Nephron progenitor cell (in vitro differentiated cells): ENCODE measurements at places on chromosomes 1 and 21.

GRCh38 chr1:61797045-61797755 lies 54.9 kb downstream of the PATJ start:
- H3K36me3 ChIP-seq = peaks cover 45% of the 10 kb centered on the region
- DNase-seq = no peak

GRCh38 chr1:198780376-198780775 lies 141.5 kb downstream of the PTPRC start:
- H3K27ac ChIP-seq = no peak overlapping the region
- peaks cover 9% of the 10 kb centered on the region for H3K4me1 ChIP-seq
- H3K4me3 ChIP-seq = no peak overlapping the region
- no peak for DNase-seq
- H3K27me3 ChIP-seq = no peaks in the 10 kb centered on the region

- peaks cover 23% of the 10 kb centered on the region for H3K4me1 ChIP-seq
- no peak for DNase-seq
- peaks cover 6% of the 10 kb centered on the region for H3K27me3 ChIP-seq
- H3K27ac ChIP-seq = no peak overlapping the region
- H3K4me3 ChIP-seq = no peak overlapping the region
- peaks cover 71% of the 10 kb centered on the region for H3K36me3 ChIP-seq
Measured at GRCh38 chr1:232995189-232995588, 44.8 kb downstream of the NTPCR start.

DNA sequence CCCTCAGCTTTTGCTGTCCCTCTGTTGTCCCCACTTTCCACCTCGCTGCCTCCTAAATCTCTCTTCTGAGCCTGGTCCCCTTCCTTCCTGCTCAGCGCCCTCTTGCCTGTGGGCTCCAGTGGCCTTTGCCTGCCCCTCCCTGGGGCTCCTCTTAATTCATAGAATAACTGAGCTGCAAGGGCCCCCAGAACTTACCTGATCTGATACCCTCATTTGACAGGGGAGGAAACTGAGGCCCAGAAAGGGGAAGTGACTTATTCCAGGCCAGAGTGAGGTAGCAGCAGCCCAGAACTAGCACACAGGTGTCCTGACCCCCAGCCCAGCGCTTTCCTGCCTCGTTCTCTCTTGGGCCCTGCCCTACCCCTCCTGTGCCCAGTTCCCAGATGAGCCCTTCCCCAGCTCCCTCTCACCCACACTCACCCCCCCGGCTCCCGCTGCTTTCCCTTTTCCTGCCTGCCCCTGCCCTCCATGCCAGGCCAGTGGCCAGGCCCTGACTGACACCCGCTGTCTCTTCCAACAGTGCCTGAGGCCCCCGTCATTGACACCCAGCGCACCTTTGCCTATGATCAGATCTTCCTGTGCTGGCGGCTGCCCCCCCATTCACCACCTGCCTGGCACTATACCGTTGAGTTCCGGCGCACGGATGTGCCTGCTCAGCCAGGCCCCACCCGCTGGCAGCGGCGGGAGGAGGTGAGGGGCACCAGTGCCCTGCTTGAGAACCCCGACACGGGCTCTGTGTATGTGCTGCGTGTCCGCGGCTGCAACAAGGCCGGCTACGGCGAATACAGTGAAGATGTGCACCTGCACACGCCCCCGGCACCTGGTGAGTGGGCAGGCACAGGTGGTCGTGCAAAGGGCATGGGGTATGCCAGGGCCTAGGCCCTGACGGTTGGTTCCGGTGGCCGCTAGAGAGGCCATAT lies 5.7 kb downstream of the TRIM46 start:
- no peak for DNase-seq
- H3K4me1 ChIP-seq = peaks cover 26% of the 10 kb centered on the region
- H3K27ac ChIP-seq = no peak overlapping the region
- H3K36me3 ChIP-seq = peaks cover 28% of the 10 kb centered on the region
- H3K4me3 ChIP-seq = no peak overlapping the region
- H3K27me3 ChIP-seq = peaks cover 10% of the 10 kb centered on the region

GRCh38 chr1:212255705-212256307 lies 29.4 kb upstream of the PPP2R5A start:
- peaks cover 24% of the 10 kb centered on the region for H3K4me1 ChIP-seq

DNA sequence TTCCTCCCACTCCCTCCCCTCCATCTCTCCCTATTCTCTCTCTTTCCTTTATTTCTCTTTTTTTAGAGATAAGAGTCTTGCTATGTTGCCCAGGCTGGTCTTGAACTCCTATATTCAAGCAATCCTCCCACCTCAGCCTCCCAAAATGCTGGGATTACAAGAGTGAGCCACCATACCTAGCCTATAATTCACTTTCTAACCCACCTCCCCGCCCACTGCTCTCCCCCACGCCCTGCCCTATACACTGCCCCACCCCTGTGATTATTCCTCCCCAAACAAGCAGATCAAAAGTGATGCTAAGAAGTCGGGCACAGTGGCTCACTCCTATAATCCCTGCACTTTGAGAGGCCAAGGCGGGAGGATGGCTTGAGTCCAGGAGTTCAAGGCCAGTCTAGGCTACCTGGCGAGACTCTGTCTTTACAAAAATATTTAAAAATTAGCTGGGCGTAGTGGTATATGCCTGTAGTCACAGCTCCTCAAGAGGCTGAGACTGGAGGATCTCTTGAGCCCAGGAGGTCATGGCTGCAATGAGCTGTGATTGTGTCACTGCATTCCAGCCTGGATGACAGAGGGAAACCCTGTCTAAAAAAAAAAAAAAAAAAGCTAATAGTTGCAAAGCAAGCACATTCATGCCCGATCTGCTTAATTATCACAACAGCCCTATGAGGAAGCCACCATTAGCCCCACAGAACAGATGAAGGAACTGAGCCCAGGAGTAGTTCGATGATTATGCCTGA lies 12.8 kb upstream of the E2F2 start:
- no peaks in the 10 kb centered on the region for H3K36me3 ChIP-seq
- H3K27me3 ChIP-seq = peaks cover 5% of the 10 kb centered on the region
- peaks cover 63% of the 10 kb centered on the region for H3K4me1 ChIP-seq

DNA sequence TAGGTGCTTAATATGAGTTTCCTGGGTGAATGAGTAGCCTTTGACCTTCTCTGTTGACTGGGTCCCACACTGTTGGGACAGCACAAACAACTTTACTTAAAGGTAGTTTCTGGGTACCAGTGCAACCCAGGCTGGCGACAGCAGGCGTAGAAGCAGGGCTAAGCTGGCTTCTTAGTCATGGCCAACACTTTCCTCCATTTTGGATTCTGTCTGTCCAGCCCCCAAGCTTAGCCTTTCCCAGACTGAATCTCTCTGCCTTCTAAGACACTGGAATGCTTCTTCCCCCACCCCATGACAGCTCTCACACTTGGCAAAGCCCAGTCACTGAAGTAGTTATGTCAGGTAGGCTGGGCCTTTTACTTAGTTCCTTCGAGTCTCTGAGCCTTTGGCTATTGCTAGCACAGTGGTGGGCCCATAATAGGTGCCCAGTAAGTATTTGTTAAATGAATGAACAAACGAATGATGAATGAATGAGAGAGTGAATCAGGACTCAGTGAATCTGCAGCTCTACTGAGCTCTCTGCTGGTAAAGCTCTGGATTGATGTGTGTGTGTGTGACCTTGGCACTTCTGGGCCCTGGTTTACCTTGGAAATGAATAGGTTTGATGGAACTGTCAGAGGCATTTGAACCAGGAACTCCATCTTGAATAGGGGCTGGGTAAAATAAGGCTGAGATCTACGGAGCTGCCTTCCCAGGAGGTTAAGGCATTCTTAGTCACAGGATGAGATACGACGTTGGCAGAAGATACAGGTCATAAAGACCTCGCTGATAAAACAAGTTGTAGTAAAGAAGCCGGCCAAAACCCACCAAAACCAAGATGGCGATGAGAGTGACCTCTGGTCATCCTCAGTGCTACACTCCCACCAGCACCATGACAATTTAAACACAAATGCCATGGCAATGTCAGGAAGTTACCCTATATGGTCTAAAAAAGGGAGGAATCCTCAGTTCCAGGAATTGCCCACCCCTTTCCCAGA lies 37.4 kb upstream of the ID3 start:
- H3K27ac ChIP-seq = peak overlapping the region; percentile 91
- no peak overlapping the region for H3K4me3 ChIP-seq
- DNase-seq = no peak
- peaks cover 92% of the 10 kb centered on the region for H3K4me1 ChIP-seq

DNA sequence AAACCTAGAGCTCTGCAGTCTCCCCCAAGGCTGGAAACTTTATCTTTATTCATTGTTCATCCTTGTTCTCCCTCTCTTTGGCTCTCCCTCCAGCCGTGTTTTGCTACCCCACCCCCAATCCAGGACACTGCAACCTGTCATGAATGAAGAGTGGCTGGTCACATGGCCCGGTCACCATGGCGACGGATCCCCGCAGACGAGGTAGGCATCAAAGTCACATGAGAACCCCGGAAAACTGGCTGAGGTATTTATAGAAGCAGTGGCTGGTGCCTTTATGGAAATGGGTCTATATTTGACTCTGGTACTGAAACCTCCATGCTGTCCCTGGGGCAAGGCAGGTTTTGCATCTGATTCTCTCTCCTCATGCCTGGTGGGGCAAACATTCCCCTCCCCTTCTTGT lies 13.4 kb upstream of the SLC6A17 start:
- H3K27ac ChIP-seq = no peak overlapping the region
- peaks cover 37% of the 10 kb centered on the region for H3K4me1 ChIP-seq
- H3K4me3 ChIP-seq = peak overlapping the region; percentile 41
- DNase-seq = peak; percentile 78
- peaks cover 56% of the 10 kb centered on the region for H3K27me3 ChIP-seq

GRCh38 chr1:67041841-67042503 lies 12.0 kb downstream of the SLC35D1 start:
- no peaks in the 10 kb centered on the region for H3K4me1 ChIP-seq
- no peak for DNase-seq
- H3K36me3 ChIP-seq = peaks cover 83% of the 10 kb centered on the region
- peaks cover 5% of the 10 kb centered on the region for H3K27me3 ChIP-seq

DNA sequence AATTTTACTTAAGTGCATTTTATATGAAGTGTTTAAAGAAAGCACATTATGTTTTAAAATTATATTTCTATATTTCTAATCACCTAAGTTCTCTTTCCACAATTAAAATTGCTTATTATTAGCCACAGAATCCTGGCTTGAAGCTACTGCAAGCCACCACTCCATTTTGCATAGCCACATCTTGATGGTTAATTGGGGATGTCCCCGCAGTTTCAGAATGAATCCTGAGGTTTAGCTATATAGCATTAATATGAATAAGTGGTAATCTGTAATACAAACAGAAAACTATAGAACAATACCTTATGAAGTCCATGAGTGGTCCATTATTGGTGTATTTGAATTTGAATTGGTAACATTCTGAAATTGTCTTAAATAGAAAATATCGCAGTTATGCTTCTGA lies 11.6 kb upstream of the GOLPH3L start:
- H3K27ac ChIP-seq = no peak overlapping the region
- no peak overlapping the region for H3K4me3 ChIP-seq
- DNase-seq = no peak

DNA sequence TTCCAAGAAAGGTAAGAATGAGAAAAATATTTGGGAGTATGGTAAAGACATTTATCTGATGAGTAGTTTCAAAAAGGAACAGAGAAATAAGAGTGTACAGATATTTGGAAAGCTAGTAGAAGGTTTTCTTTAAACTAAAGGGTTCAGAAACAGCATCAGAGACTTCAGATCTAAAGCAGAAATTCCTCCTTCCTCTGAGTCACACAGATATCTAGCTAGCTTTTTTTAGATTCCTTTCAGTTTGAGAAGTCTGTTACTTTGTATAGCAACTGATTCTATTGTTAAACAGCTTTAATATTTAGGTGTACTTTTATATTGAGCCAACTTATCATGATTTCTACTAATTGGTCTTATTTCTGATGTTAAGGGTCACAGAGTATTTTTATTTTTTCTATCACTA lies 4.7 kb downstream of the AMY2B start:
- DNase-seq = no peak
- no peaks in the 10 kb centered on the region for H3K4me1 ChIP-seq
- H3K27ac ChIP-seq = no peak overlapping the region
- peaks cover 4% of the 10 kb centered on the region for H3K27me3 ChIP-seq

GRCh38 chr1:67764633-67765032 lies 68.6 kb downstream of the GNG12 start:
- H3K4me3 ChIP-seq = no peak overlapping the region
- H3K27me3 ChIP-seq = peaks cover 8% of the 10 kb centered on the region
- H3K36me3 ChIP-seq = no peaks in the 10 kb centered on the region
- DNase-seq = no peak
- no peak overlapping the region for H3K27ac ChIP-seq

- no peaks in the 10 kb centered on the region for H3K36me3 ChIP-seq
- DNase-seq = no peak
- no peak overlapping the region for H3K4me3 ChIP-seq
- peaks cover 9% of the 10 kb centered on the region for H3K4me1 ChIP-seq
- no peak overlapping the region for H3K27ac ChIP-seq
- peaks cover 10% of the 10 kb centered on the region for H3K27me3 ChIP-seq
Measured at GRCh38 chr1:231631717-231632116, 5.1 kb downstream of the DISC1 start.

GRCh38 chr1:8524627-8525157 lies 206.8 kb downstream of the SLC45A1 start:
- H3K27me3 ChIP-seq = no peaks in the 10 kb centered on the region
- H3K4me1 ChIP-seq = peaks cover 21% of the 10 kb centered on the region
- H3K27ac ChIP-seq = no peak overlapping the region
- DNase-seq = no peak
- peaks cover 28% of the 10 kb centered on the region for H3K36me3 ChIP-seq
- no peak overlapping the region for H3K4me3 ChIP-seq

GRCh38 chr1:15524021-15524282 lies at the start of gene CASP9:
TSS of gene CASP9 (minus strand) at chr1:15524215. CDS start at chr1:15524200, 15 bp downstream.
- H3K27me3 ChIP-seq = peaks cover 5% of the 10 kb centered on the region
- peaks cover 9% of the 10 kb centered on the region for H3K36me3 ChIP-seq
- H3K27ac ChIP-seq = peak within 1 kb of the TSS; percentile 100
- peaks cover 69% of the 10 kb centered on the region for H3K4me1 ChIP-seq
- no peak for DNase-seq

DNA sequence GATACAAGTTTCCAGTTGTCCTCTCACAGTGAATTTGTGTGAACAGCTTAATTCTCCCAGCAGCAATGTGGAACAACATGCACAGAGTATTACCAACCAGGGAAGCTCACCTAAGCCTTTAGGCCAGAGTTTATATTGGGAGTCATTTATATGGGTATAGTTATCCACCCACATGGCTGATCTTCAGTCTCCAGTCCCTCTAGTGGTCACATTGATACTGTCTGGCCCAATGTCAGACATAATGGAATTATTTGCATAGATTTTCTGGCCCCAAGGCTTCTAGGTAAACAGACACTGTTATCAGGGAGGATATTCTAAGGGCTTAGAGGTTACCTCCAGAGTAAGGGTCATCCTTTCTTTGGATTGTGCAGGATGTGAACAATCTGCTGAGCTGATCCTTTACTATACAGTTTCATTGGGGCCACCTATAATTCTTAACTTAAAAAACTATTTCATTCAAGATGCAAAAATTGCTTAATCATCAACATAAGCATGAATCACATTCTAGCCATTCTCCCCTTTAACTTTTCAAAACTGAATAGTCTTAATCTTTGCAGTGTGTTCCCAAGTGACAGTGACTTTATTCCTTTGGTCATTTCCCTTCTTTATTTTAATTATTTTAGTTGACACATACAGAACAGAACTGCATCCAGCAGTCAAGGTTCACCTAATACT lies 210.9 kb downstream of the LTN1 start:
- peaks cover 15% of the 10 kb centered on the region for H3K36me3 ChIP-seq
- no peaks in the 10 kb centered on the region for H3K27me3 ChIP-seq
- no peak overlapping the region for H3K4me3 ChIP-seq
- no peak overlapping the region for H3K27ac ChIP-seq
- DNase-seq = no peak
- H3K4me1 ChIP-seq = no peaks in the 10 kb centered on the region
